Esophagus muscularis mucosa (tissue), 4 donors: ENCODE measurements at places on chromosomes 7 and 10. TPM values are rescaled to one million over a fixed set of nuclear protein-coding genes. Genes with fewer than 3 reads are reported as not detected.

The ANKRD30A gene
- total RNA-seq = not detected

The KCNK18 gene
- not detected for total RNA-seq

The SNCG gene
- total RNA-seq = 32.9 TPM

The CYP26C1 gene
- total RNA-seq = under 0.01 TPM

The SEC24C gene
- 60.1 TPM for total RNA-seq

GRCh38 chr7:101018271-101019167 lies 1.4 kb upstream of the MUC17 start:
- no peaks in the 10 kb centered on the region for H3K36me3 ChIP-seq
- H3K27me3 ChIP-seq = peaks cover 23% of the 10 kb centered on the region
- peaks cover 5% of the 10 kb centered on the region for H3K4me1 ChIP-seq

- no peaks in the 10 kb centered on the region for H3K27me3 ChIP-seq
Measured at GRCh38 chr7:31074403-31075085, 22.4 kb downstream of the ADCYAP1R1 start.

- H3K36me3 ChIP-seq = peaks cover 11% of the 10 kb centered on the region
- no peak overlapping the region for H3K27ac ChIP-seq
- DNase-seq = no peak
- H3K27me3 ChIP-seq = no peaks in the 10 kb centered on the region
Measured at GRCh38 chr7:77266291-77266794, 66.7 kb upstream of the FGL2 start.

DNA sequence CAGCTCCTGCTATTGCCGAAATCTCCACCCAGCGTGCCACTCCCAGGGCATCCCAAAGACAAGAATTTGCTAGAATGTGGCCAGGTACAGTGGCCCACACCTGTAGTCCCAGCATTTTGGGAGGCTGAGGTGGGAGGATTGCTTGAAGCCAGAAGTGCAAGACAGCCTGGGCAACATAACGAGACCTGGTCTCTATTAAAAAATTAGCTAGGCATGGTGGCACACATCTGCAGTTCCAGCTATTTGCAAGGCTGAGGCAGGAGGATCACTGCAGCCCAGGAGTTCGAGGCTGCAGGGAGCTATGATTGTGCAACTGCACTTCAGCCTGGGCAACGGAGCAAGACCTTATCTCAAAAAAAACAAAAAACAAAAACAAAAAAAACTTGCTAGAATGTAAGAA lies 73.3 kb upstream of the LYZL2 start:
- H3K4me1 ChIP-seq = peaks cover 9% of the 10 kb centered on the region
- DNase-seq = no peak
- H3K36me3 ChIP-seq = no peaks in the 10 kb centered on the region
- no peak overlapping the region for H3K27ac ChIP-seq
- H3K27me3 ChIP-seq = no peaks in the 10 kb centered on the region
- H3K4me3 ChIP-seq = no peak overlapping the region

- peak; percentile 97 for DNase-seq
- peak overlapping the region; percentile 78 for H3K27ac ChIP-seq
Measured at GRCh38 chr10:323651-324293, 188.5 kb downstream of the ZMYND11 start.

- no peaks in the 10 kb centered on the region for H3K27me3 ChIP-seq
- no peak overlapping the region for H3K27ac ChIP-seq
- peaks cover 57% of the 10 kb centered on the region for H3K4me1 ChIP-seq
- H3K36me3 ChIP-seq = peaks cover 5% of the 10 kb centered on the region
Measured at GRCh38 chr10:77075926-77076325, 561.7 kb downstream of the KCNMA1 start.
